ENCODE measurements at places on chromosomes 6 and 20.

DNA sequence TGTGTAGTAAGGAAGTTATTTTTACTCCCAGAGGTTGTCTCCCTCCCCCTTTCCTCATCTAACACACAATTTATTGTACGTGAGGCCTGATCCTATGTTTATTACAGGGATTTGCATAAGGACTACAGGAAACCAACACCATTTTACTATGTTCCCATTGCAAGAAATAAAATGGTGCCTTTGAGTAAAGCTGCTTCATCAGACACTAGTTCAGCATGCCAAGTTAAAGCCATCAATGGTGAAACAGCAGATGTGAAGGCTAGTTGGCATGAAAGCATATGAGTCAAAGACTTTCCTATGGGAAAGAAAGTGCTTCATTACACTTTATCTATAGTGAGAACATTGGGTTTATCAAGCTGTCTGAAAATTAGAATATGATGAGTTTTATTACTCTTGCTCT lies 543.0 kb downstream of the GRIK2 start:
- DNase-seq = no peak

- no peak for DNase-seq
These were observed 313.8 kb downstream of the SYNE1 start for GRCh38 chr6:152323376-152323775.

DNA sequence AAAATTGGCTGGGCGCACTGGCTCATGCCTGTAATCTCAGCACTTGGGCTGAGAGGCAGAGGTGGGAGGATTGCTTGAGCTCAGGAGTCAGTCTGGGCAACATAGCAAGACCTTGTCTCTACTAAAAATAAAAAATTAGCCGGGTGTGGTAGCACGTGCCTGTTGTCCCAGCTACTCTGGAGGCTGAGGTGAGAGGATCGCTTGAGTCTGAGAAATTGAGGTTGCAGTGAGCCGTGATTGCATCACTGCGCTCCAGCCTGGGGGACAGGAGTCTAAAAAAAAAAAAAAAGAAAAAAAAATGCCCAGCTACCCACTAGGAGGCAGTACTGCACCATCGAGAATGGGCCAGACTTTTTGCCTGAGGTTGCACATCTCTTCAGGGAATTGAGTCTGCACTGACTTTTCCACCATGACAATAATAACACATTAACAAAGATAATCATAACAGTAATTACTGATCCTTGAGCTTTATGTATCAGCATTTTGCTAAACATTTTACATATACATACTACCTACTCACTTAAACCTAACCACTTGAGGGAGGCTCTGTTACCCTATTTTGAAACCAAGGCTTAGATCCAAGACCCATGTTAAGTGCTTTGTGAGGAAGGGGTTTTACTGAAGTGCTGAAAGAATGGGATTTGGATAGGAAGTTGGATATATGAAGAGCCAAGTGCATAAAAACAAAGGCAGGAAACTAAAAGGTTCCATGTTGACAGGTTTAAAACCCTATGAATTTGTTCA lies 21.0 kb downstream of the SRSF3 start:
- DNase-seq = no peak

- no peak for DNase-seq
These were observed 47.9 kb downstream of the ISM1 start for GRCh38 chr20:13268953-13269352.

DNA sequence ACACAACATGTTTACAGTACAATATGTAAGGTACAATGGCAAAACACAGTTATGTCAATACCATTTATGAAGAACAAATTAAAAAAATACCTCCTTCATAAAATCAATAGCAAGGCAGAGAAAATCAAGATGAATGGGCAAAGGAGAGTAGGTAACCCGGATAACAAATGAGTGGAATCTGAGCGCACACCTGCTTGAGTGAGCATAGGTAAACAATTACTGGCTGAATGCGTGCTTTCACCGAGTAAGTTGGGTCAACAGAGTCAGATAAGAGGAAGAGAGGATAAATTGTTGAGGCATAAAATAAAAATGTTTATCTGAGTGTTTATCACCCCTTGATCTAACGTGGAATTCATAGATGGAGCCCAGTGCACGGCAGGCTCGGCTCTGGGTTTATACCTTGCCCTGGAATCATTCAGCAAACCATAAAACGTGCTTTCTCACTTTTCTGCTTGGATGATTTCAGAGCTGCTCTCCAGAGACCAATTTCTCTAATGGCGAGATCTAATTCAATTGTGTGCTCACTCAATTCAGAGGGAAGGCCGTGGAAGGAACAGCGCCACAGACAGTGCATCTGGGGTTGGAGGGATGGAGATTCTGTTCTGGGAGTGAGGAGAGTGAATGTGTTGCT lies 224.8 kb upstream of the MAP3K7 start:
- no peak for DNase-seq

DNA sequence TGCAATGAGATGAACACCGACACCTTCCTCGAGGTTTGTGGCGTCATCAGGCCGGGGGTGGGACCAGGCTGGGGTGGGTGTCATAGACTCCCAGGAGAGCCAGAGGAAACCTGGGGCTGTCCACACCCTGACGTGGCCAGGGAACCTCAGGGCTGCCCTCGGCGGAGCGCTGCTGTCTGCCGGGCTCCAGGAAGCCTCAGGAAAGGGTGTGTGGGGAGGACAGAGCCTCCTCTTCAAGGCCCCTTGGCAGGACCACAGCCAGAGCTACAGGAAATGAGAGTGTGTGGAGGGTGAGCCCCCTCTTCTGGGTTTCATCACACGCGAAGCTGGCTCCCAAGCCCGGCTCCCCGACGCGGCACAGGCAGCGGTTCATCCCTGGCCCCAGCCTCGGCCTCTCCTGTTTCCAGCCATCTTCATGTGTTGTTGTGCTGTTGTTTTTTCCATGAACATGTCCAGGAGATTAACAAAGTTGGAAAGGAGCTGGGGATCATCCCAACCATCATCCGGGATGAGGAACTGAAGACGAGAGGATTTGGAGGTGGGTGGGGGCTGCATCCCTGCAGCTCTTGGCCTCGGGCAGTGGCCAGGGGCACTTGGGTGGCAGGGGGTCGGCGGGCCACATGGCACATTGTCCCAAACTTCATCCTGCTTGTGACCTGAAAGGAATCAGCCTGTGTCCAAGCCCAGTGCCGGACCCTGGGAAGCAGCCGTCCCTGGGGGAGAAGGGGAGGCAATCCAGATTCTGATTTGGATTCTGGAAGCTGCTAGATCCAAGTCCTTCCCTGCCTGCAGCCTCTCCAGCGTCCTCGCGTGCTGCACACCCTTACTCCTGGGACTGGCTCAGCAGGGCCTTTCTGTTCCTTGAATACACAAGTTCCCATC lies 6.4 kb downstream of the NPEPL1 start:
- DNase-seq = no peak

- no peak for DNase-seq
These were observed 70.6 kb upstream of the DST start for GRCh38 chr6:56713254-56713672.

- DNase-seq = no peak
These were observed 157.8 kb downstream of the SYCP2 start for GRCh38 chr20:59775687-59776055.

DNA sequence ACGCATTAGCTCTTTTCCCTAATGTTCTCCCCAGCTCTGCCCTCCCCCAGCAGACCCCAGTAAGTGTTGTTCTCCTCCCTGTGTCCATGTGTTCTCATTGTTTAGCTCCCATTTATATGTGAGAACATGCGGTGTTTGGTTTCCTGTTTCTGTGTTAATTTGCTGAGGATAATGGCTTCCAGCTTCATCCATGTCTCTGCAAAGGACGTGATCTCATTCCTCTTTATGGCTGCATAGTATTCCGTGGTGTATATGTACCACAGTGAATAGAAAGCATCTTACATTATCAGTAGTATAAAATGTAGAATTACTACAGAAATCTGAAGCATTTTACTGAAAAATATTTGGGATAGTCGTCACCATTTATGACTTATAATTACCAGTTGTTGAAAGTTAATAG lies 21.8 kb downstream of the HLA-DRA start:
- no peak for DNase-seq

DNA sequence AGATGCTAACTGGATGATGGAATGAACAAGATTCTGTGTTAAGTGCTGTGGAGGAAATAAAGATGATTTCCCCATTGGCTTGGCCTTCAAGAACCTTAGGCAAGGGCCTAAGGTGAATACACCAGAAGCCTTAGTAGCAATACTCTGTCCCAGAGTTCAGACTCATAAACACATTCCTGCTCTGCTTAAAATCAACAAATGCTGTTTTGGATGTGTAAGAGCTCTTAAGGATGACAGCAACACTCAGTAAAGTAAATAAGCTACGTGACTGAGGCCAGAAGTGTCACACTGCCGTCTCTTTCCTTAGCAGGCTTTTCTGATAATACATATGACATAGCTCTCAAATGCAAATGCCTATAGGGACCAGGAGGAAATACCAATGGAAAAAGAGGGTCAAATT lies 90.6 kb downstream of the EYA2 start:
- DNase-seq = no peak

- no peak for DNase-seq
These were observed 37.9 kb downstream of the SPATA2 start for GRCh38 chr20:49877386-49877921.

DNA sequence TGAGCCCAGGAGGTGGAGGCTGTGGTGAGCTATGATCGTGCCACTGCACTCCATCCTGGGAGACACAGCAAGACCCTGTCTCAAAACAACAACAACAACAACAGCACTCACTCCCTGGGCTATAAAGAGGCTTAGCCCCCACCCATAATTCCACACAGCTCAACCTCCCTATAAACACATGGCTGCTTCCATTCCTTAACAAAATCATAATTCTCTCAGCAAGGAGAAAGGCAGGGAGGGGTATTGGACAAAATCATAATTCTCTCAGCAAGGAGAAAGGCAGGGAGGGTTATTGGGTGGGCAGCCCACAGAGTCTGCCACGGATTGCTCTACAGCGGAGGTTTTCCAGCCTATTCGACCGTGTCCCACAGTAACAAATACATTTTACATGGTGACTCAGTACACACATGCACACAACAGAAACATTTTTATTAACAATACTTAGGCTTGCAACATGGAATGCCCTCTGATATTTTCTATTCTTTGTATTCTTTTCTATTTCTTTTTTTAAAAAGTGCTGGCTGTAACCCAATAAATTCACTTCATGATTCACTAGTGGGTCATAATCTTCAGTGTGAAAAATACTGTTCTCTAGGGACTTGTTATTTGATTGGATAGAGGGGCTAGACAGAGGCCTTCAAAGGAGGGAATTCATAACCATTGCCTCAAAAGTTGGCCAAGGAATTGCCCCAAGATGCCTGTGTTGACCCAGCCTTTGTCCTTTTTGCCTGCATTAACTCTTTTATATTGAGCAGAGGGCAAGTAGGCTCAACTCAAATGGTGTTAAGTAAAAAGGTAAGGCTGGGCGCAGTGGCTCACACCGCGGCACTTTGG lies 50.6 kb upstream of the ZMYND8 start:
- no peak for DNase-seq

DNA sequence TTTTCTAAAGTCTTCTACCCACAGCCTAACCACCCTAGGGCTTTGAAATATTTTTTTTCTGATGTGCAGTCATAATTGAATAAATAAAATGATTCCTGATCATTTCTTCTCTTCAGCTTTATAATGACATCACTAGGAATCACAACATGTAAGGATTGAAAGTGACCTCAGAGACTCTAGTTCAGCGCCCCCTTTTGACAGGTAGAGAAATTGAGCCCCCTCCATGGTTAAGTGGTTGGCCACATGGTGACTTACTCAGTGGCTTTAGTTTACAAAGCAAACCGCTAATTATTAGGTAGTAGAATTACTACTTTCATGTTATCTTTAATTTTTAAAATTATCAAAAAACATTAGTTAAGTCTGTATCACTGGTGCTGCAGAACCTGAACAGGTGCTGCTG lies 13.3 kb upstream of the SLC2A12 start:
- no peak for DNase-seq

DNA sequence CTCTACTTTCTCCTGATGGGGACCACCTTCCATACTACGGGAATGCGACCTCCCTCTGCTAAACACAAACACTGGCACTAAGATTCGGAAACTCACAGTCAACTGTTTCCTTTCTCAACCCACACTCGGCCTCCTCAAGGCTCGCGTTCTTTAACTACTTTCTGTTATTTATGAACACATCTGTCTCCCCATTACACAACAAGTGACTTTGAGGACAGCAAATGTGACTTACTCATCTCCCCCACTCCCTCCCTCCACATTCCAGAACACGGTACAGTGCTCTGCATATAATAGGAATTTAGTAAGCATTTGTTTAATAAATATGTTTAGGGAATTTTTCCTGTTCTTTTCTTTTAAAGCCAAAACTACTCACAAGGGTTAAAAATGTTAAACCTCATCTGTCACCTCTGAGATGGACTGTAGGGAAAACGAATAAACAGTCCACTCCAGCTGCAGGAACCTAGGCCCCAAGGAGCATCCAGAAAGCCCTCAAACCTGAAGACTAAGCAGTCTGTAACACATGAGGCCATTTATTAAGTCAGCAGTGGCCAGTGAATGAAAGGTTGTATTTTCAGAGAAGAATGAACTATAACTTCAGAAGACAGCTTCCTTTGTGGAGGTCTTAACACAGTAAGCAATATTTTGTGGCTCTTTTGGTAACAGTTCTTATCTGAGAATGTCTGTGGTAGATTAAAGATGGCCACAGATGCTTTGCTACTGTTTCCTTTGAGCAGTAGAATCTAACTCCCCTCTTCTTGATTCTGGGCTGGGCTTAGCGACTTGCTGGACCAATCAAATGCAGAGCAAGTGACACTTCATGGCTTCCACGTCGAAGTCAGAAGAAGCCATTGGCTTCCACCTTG lies 209.6 kb upstream of the DTNBP1 start:
- DNase-seq = no peak

DNA sequence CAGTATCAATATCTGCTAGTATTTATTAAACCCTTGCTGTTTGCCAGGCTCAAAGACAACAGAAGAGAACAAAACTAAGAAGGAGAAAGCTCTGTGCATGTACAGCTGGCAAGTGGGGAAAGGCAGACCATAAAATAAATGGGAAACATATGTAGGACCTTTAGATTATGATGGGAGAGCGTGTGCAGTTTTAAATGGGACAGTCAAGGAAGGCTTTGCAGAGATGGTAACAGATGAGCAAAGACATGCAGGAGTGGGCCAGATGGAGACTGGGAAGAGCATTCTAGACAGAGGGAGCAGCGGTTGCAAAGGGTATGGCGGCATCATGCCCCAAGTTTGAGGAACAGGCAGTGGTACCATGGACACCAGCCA lies 260.0 kb downstream of the NRN1 start:
- no peak for DNase-seq

GRCh38 chr20:44054118-44054517 lies 132.9 kb downstream of the JPH2 start:
- DNase-seq = no peak

DNA sequence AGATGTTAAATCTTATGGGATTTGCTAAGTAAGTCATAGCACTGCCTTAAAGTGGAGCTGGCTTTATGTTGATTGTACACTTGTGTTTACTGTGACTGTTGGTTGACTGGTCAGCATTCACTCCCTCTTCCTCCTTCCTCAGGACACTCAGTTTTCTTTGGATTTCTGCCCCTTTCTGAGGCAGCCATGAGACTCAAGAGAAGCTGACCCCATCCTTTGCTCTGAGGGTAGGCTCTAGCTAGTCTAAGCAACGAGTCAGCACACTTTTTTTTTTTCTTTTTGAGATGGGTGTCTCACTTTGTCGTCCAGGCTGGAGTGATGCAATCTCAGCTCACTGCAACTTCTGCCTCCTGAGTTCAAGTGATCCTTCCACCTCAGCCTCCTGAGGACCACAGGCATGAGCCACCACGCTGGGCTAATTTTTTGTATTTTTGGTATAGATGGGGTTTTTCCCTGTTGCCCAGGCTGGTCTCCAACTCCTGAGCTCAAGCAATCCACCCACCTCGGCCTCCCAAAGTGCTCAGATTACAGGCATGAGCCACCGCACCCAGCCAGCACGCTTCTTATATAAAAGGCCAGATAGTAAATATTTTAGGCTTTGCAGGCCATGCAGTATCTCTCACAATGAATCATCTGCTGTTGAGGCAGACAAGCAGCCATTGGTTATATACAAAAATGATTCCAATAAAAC lies 191.4 kb downstream of the NFATC2 start:
- DNase-seq = no peak

All from CD4-positive, alpha-beta T cell (primary cell).